ENCODE measurements at places on chromosomes 2 and 18.

DNA sequence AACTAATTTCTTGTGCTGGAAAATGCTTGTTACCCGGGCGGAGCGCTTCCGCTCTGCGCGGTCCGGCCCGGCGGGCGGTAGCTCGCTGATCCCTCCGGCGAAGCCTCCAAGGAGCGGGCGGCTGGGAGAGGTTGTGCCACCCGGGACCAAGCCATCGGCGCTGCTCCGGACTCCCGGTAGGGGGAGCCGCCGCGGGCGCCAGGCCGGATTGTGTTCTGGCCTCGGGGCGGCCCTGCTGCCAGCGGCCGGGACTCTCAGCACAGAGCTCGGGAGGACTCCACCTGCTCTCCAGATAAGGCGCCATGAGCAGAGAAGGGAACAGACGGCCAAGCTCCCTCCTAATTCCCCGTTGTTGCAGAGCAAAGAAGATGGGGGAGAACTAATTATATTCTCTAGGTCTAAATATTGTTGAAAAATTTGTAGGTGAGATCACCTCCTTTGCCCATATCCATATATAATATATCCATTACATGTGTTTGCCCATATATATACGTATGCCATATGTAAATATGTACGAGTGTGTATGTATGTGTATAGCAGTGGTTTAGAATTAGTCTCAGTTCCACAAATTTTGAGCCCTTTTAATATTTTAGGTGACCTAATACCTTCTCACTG lies 13.8 kb upstream of the SATB2 start:
- DNase-seq = peak; percentile 71

GRCh38 chr2:171675810-171676345 lies 11.4 kb upstream of the DYNC1I2 start:
- no peak for DNase-seq

DNA sequence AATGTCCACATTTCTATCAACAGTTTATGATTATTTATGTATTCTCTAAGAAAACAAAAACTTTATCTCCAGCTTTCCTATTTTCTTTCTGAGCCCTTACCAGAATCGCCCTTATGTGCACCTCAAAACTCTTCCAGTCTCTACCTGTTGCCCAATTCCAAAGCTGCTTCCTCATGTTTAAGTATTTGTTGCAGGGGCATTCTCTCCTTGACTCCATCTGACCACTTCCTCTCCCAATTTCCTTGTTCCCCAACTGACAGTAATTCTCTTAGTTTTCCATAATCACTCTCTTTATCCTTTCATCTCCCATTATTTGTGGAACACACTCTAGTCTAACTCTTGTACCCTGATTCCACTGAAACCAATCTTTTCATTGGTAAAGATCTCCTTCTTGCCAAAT lies 105.4 kb upstream of the RBBP8 start:
- no peak for DNase-seq

DNA sequence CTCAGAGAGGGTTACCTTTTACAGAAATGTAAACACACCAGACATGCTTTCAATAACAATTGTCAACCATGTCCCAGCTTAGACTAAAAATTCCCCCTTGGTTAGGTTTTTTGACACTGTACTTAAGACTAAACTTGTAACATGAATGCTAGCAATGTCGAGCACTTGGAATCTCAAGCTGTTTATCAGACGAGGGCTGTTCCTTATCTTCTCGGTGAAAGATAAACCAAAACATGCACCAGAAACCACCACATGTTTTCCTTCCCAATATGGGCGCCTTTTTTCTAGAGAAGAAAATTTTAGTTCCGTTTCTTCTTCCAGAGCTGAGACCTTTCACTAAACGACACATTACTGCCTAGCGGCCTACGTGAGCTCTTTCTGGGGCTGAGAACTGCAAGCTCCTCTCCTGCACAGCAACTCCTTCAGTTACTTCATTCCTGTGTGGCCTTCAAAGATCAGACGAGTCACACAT lies 42.4 kb upstream of the ACKR3 start:
- no peak for DNase-seq

DNA sequence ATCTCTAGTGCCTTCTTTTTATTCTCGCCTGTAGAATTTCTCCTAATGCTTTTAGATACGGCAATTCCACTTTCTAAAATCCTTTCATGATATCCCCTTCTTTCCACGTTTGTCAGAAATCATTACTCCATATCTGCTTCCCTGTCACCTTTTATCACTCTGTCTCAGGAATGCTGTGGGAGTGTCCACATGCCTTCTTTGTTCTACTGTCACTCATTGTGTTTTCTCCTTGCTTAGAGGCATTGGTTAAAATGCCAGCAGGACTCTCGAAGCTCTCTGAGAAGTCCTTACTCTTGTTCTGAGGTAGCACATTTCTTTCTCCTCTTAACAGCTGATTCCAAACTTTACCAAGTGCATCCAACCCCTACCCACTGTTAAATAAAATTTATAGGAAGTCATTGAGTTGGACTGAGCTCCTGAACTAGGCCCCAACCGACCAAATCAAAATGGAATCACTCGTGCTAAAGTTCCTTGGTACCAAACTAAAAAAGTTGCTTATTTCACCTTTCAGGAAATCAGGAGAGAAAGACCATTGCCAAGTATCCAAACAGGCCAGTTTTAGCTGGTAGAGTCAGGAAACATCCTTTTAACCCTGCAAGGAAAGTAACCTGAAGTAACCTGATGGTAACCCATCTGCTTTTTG lies 10.6 kb upstream of the GALNT5 start:
- no peak for DNase-seq

GRCh38 chr18:63470751-63471150 lies 6.0 kb upstream of the SERPINB5 start:
- no peak for DNase-seq

DNA sequence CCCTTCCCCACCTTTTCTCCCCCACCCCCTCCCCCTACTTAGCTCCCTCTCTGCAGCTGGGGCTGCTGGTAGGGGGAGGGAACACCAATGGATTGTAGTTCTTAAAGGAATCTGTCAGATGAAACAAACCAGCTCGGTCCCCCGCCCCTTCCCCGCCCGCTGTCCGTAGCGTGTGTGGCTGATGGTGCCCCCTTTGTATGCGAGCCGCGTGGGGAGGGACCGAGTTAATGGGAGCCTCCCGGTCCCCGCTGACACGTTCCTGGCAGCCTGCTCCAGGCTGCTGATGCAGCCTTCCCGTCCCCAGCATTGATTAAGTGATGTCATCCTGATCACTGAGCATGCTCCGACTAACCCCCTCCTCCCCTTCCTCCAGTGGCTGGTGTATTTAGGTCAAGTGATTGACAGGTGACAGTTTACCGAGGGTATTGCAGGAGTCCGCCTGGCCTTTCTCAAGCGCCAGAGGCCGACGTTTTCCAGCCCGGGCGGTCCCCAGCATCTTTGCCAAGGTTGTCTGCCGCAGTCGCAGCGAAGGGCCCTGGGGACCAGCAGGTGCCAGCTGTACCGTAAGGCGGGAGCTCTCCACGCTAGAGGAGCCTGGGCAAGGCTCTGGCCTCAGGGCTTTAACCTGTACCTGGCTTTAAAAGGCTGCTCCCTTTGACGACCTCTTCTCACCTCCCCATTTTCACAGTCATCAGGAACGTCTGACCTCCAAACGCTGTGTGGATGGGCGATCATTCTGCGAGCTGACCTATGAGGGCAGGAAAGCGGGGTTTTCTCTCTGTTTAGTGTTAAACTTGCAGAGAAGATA lies 1.8 kb downstream of the KIF5C start:
- peak; percentile 32 for DNase-seq

GRCh38 chr2:220269367-220269766 lies 641.9 kb downstream of the SLC4A3 start:
- DNase-seq = no peak

GRCh38 chr2:104788742-104789455 lies 65.0 kb upstream of the POU3F3 start:
- no peak for DNase-seq

DNA sequence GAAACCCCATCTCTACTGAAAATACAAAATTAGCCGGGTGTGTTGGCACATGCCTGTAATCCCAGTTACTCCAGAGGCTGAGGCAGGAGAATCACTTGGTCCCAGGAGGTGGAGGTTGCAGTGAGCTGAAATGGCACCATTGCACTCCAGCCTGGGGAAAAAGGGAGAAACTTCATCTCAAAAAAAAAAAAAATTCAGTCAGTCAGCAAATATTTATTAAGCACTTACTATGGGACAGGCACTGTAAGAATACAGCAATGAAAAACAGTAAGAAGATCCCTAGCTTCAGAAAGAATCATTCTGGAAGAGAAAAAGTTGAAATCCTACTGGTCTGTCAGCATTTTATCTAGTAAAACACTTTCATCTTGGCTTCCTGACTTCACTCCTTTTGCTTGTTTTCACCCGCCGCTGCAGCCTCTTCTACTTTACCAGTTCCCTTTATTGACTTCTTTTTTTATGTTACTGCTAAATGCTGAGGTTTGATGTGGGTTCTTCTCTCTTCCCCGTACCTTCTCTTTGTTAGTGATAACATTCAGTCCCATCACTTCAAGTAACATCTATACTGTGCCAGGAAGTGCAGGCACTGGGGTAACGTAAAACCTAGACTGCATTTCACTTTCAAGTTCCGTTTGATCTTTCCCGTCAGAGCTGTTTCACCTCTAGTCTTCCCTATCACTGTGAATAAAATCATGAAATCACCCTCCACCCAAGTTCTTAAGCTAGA lies 10.8 kb upstream of the TAF4B start:
- DNase-seq = no peak

DNA sequence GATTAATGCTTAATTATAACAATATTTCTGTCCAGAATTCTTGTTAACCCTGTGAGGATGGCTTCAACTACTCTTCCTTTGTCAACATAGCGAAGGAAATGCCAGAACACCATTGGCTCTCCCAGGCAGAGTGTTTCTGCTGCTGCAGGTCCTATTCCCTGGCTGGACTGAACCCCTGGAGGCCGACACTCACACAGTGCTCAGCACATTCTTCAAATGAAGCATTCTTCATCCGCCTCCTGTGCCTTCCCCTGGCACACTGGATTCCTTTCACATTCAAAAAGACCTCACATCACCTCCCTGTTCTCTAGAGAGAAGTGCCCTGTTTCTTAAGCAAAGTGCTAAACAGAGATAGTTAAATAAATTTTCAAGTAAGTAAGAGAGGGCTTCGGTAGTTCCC lies 187.3 kb upstream of the MSH6 start:
- no peak for DNase-seq

GRCh38 chr2:98753801-98754200 lies 22.9 kb upstream of the MGAT4A start:
- no peak for DNase-seq

- DNase-seq = no peak
These were observed 289.7 kb downstream of the CCDC85A start for GRCh38 chr2:56473524-56473923.

GRCh38 chr2:73107211-73107926 lies 5.4 kb downstream of the RAB11FIP5 start:
- peak; percentile 29 for DNase-seq

GRCh38 chr2:200774920-200775319 lies 36.8 kb upstream of the BZW1 start:
- no peak for DNase-seq

Measured in thyroid gland (tissue), 4 donors.